Adrenal gland (tissue), 19 donors: ENCODE measurements at places on chromosomes 2 and 18.

DNA sequence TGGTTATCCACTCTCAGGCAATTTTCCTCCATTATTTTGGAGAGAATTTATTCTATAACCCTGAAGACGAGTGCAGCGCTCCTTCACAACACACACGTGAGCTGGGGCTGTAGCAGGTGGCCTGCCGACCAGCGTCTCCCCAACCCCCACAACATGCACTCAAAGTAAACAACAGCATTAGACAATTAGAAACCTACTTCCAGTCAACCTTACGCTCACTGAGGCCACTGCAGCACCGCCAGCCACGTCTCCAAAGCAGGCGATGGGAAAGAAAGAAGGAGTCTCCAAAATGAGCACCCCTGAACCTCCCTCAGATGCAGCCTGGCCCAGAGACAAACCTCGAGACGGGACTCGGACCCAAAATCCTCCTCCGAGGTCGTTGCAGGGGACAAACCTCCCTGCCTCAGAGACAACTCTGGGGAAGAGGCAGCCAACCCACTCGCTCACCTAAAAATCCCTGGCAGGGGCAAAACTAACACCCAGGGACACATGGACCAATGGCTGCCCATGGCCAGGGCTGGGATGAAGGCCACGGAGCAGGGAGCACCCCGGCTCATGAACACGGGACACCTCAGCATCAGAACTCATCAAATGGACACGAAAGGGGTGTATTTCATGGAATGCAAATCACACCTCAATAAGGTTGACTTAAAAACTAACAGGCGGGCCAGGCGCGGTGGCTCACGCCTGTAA is 2.6 kb downstream of the SLC66A2 start:
- peak; percentile 5 for DNase-seq

GRCh38 chr2:191611614-191612013 is 66.3 kb upstream of the NABP1 start:
- DNase-seq = peak; percentile 23

- DNase-seq = no peak
Measured at GRCh38 chr2:66427300-66427699, 7.6 kb upstream of the MEIS1 start.

- DNase-seq = no peak
Measured at GRCh38 chr2:8487461-8487932, 194.4 kb upstream of the ID2 start.

DNA sequence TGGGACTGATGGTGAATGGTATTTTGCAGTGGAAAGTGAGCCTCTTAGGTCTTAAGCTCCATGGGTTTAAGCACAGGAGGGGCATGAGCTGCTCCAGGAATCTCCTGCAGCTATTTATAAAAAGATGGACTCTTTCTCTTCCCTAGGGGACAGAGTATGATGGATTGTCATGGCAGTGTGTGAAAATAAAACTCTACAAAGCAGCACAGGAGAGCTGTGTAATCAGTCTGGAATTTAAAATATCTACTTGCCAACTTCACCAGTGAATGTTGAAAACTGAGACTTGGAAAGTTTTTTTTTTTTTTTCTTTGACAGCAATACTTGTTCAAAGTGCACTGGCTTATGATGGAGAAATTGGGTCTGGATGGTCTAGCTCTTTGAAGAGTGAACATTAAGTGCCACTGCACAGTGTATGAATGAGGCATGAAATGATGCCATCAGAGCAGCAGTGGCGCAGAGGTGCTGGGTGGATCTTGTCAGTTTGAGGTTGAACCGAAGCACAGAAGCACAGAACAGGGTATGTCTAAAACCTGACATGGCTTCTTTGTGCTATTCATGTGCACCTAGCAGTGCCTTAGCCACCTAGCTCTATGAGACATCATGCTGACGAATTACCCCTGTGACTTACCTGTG is 245.4 kb downstream of the PTPRM start:
- no peak for DNase-seq

DNA sequence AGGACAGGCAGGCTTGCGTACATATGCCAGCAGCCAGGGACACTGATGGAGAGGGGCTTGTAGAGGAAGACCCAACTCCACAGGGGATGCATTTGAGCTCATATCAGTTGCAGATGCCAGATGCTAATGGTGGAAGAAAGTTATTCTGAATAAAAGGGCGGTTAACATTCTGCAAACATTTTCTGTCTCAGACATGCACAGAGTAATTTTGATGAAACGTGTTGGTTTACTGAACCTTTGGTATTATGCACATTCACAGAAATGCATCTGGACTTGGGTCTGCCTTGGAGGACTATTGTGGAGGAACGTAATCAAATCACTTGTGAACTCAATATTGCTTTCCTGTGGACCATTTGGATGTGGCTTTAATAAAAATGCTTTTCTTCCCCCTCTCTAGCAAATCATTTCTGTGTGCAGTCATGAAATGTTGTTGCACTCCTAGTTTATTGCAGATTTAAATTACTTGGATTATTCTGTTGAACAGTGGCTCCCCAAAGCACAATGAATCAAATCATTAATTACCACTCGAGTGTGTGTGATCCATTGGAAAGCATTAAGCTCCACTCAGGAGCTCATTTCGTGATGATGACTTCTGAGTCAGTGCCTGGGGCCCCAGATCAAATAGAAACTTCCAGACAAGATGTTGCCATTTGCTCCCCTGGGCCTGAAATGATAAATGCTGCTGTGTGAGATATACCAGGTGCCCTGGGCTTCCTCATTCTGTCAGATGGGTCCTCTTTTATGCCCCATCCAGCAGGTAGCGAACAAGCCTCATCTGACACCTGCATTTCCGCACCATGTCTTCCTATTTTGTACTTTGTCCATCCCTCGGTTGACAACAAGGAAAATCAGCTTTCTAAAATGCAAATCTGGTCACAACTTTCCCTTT is 697.0 kb upstream of the HS6ST1 start:
- DNase-seq = no peak
